ENCODE measurements at places on chromosomes 13 and 19.

- no peak for DNase-seq
Measured at GRCh38 chr19:16836115-16837034, 7.2 kb downstream of the SIN3B start.

GRCh38 chr19:4519521-4520277 is 1.4 kb upstream of the PLIN4 start:
- no peak for DNase-seq

- DNase-seq = peak; percentile 19
Measured at GRCh38 chr19:42606660-42607351, 12.1 kb upstream of the CEACAM8 start.

DNA sequence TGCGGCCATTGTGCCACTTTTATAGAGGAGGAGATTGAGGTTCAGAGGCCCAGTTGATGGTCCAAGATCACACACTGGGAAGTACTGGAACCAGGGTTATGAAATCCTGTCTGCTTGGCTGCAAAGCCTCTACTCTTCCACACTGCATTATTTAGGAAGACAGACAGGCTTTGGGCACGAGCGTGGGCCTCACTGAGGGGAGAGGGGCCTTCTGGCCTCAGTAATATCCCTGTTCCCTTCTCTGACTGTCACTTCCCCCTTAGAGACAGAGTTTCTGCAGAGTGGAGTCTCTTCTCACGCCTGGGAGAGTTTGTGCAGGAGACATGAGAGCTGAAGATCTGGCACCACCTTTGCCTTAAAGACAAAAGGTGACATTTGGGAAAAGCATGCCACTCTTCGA is 49.0 kb upstream of the PNMA8B start:
- no peak for DNase-seq

Data from stimulated activated naive CD4-positive, alpha-beta T cell treated with Interleukin-2 at 50 U/mL for 16 hours (primary cell).